ENCODE measurements at places on chromosomes 4 and X.

GRCh38 chr4:176595257-176595656, 197.5 kb downstream of the VEGFC start:
- no peak for DNase-seq

DNA sequence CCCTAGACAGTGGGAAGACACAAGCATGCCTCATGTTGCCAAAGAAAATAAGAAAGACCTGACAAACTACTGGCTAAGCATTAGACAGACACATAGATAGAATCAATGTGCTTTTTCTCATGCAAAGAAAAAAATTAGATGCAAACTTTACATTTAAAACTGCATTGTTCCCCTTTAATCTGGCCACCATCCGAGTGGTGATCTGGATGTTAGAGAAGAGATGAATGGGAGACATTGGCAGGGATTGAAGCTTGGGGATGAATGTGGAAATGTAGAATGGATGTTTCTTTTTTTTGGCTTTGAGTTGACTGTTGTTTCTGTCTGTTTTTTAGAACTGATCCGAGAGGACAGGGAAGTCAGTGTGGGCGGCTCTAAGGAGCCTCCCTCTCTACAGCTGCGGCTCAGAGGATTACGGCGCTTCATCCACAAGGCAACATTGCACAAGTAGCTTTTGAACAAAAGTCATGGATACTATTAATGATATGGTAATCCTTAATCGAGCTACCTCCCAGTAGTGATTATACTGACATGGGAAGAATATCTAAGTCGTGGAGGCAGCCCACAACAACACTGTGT, 53.0 kb downstream of the HELT start:
- no peak for DNase-seq

DNA sequence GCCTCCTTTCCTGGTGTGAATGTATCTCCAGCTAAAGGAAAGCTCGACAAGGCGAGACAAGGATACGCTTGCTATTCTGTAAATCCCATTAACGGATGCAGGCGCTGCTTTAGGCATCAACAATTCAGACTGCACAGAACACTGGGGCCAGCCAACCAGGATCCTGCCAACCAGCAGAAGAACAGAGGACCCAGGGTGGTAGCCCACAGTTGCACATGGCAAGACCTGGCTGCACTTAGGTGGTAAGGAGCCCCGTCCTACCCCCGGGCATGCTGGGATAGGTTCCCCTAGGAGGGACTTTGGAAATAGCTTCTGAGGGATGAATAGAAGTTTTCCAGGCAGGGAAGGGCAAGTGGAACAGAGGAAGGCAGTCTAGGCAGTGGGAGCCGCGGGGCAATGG, 20.7 kb downstream of the PSAPL1 start:
- no peak for DNase-seq

DNA sequence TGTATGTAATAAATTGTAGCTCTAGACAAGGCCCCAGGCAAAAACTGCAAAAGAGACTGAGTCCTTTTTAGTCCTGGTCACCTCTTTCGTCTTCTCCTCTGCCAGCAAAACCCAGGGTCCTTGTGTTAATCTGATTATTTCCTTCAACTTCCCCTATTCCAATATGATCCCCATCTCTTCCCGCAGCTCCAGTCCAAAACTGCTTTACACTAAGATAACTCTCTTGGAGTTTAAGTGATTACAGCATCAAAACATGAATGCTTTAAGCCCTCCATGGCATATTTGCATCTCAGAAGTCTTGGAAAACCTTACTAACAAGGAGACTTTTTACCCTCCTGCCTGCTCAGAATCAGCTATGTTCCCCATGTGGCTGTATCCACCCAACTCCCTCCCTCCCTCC, 59.3 kb downstream of the MAGEA1 start:
- DNase-seq = no peak

DNA sequence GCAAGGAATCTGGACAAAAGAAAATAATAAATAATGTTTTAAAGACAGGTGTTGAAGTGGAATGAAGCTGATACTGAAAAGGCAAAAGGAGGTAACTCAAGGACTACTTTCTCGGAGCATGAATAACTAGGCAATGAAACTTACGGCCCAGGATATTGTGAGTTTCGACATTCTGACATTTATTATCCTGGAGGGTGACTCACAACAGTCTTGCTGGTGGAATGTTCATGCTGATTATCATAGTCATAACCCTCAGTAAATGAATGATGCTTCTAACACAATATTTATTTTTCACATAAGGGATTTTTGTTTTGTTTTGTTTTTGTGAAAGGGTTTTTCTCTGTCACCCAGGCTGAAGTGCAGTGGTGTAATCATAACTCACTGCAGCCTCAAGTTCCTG, 147.0 kb upstream of the HPGD start:
- DNase-seq = no peak

All from MV-4-11 (cell line).